ENCODE measurements at places on chromosomes 2 and 18.

GRCh38 chr2:128642821-128643220 lies 324.2 kb upstream of the HS6ST1 start:
- no peak for DNase-seq

DNA sequence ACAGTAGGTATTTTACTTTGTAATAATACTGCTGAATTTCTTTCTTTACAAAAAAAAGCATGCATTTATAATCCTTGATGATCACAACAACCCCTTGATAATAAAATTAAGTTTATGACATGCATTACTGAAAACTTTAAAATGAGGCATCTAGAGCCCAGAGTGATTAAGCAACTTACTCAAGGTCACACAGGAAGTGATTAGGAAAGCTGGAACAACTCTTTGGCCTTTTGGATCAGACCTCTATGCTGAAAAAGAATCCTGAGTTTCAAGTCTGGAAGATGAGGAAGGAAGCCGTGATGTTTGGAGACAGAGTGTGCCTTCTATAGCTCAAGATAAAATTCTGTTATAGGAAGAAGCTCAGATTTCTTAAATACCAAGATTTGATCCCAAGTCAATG lies 105.0 kb upstream of the ATP8B1 start:
- no peak for DNase-seq

- no peak for DNase-seq
Observed at GRCh38 chr18:76507830-76508385, 12.9 kb upstream of the ZNF516 start.

GRCh38 chr2:43637030-43637803 lies at the start of gene PLEKHH2:
PLEKHH2 (plus strand) TSS chr2:43637260; CDS start chr2:43644674, 7,414 bp downstream.
- peak; percentile 50 for DNase-seq

DNA sequence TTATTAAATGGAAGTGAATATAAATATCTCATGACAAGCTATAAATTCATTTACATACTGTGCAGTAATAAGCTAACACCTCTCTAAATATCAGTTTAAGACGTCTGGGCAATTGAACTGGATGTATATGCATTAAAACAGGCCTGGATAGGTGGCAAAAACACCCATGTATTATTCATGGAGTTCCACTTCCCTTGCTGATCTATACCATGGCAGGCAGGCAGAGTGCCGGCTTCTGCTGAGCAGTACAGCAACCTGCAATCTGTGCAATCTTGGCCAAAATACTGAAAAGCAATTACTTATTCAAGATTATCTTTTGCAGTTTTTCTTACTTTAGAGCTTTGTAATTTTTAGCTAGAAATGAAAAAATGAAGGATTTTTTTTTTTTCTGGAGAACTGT lies 112.1 kb upstream of the PIEZO2 start:
- no peak for DNase-seq
